ENCODE measurements at places on chromosomes 1 and 21.

GRCh38 chr21:15667010-15667409 lies 62.8 kb upstream of the USP25 start:
- no peak for DNase-seq

DNA sequence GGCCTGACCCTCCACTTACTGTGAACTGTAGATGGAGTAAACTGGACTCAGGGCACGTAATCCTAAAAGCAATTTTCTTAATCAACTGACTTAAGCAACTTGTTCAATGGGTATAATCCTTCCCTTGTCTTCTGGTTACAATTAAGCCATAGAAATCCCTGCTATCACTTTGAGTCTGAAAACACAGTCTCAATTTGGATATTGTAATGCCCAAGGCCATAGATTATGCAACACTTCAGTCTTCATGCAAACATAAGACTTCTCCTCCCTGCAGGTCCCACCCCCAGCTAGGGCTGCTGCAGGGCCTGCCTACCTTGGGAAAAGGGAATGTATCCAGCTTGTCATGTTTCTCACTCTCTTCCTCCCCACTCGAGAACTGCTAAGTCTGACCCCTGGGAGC lies 6.2 kb upstream of the SLC5A9 start:
- DNase-seq: no peak

DNA sequence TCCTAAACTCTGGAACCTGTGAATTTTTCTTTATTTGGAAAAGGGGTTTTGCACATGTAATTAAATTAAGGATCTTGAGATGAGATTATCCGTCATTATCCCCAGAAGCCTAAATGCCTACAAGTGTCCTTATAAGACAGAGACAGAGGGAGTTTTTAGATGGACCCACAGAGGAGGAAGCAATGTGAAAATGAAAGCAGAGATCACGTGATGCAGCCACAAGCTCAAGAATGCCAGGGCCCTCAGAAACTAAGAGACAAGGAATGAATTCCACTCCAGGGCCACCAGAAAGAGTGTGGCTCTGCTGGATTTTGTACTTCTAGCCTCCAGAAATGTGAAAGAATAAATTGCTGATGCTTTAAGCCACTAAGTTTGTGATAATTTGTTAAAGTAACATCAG lies 183.6 kb upstream of the UBE2U start:
- DNase-seq: no peak

DNA sequence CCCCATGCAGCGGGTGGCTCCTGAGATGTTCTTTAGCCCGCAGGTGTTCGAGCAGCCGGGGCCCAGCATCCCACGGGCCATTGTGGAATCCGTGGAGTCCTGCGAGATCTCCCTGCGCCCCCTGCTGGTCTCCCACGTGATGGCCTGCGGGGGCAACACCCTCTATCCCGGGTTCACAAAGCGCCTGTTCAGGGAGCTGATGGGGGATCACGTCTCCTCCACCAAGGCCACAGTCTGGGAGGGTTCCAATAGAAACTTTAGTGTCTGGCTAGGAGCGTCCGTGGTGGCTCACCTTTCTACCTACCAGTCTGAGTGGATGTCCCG lies 71.0 kb downstream of the ACTL8 start:
- DNase-seq: no peak

DNA sequence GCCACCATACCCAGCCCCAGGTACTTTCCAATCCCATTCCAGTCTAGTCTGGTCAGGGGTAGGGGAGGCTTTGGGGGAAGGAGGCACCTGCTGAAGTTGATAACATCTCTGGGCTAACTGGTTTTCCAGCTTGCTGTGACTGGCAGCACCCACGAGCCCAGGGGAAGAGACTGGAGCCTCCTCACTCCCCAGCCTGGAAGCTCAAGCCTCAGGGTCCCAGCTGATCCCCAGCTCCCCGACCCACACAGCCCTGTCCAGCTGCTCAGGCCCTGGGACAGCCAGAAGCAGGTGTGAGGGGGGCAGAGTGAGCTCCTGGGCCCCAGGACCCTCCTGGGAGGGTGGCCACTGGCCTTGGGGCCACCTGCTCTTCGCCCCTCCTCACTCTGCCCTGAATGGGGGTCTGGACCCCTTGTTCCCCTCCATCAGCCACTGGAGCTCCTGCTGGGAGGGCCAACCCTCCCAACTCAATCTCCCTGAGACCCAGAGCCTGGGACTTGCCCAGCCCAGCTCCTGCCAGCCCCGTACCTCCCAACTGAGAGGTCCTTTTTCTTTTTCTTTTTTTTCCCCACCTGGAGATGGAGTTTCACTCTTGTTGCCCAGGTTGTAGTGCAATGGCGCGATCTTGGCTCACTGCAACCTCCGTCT lies 23.5 kb upstream of the RNU1-4 start:
- no peak for DNase-seq

DNA sequence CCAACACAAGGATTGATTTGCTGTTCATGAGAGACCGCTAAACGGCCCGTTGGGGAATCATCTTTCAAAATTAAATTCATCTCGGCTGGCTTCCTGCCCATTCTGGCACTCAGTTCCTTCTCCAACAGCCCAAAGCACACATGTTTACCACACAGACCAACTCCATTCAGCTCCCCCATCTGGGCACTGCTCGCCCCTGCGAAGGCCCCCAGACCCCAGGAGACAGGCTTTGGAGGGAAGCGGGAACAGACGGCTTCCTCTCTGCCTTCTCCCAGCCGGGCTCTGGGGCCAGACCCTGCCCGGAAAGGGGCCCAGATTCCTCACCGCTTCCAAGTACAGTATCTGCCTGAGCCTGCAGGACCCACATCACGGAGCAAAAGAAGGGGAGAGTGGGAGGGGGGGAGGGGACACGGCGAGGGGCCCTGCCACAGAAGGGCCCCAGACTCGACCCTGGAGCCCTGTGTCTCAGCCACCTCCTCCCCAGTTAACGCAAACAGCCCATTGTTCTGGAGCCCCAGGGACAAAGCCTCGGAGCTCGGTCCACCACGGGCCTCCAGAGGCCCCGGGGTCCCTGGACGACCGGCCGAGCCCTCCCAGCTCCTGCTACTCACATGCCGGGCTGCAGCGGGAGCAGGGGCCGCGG lies 660 bp downstream of the MEGF6 start:
- DNase-seq: no peak

DNA sequence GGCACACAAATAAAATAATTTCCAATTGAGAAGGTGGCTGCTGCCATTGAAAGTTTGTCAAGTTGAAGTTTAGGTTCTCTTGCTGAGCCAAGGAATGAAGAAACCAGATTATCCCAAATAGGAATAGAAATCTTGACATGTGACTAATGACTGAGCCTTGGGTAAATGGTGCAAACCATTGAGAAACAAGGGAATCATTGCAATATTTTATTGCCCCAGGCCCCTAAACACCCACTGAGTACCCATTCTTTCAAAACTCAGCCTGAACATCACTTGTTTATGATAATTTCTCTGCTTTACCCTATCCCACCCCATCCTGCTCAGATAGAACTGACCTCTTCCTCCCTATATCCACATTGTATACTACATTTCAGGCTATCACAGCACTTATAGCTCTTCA lies 46.6 kb upstream of the VTCN1 start:
- DNase-seq: no peak

DNA sequence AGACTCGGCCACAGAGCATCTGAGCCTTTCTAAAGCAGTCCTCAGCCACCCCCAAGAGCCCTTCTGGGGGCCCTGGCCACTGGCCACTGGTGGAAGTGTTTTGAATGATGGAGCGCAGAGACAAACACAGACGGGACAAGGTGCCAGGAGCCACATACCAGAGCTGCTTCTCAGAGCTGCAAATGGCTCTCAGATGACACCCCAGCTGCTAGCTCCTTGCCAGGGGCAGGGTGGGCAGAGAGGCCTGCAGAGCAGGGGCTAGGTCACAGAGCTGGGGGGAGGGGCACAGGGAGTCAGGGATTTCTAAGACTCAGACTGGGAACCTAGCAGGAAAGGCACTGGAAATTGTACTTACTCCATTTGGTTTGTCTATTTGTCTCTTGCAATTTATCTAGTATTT lies 30.4 kb downstream of the KCNN3 start:
- no peak for DNase-seq

DNA sequence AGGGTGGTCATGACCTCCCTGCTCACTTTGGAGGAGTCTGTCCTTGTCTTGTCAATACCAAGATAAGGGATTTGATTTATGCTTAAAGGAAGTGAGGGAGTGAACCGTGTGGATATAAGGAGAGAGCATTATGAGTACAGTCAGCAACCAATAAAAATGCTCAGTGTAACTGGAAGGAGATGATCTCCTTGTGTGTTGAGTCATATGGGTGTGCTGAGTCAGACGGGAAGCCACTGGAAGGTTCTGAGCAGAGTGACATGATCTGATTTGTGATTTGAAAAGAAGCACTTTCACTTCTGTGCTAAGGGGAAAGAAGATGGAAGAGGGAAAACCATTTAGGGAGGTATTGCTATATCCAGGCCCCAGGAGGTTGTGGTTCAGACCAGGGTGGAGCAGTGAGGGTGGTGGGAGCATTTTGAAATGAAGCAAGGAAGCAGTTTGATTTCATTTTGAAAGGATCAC lies 2.5 kb upstream of the BCL10 start:
- DNase-seq: peak; percentile 68

- peak; percentile 84 for DNase-seq
These were observed 14.9 kb upstream of the IFNLR1 start for GRCh38 chr1:24201941-24202440.

- no peak for DNase-seq
These were observed 146.1 kb downstream of the SIPA1L2 start for GRCh38 chr1:232483826-232484225.

- DNase-seq: no peak
These were observed 29.8 kb downstream of the PYHIN1 start for GRCh38 chr1:158961178-158961577.

DNA sequence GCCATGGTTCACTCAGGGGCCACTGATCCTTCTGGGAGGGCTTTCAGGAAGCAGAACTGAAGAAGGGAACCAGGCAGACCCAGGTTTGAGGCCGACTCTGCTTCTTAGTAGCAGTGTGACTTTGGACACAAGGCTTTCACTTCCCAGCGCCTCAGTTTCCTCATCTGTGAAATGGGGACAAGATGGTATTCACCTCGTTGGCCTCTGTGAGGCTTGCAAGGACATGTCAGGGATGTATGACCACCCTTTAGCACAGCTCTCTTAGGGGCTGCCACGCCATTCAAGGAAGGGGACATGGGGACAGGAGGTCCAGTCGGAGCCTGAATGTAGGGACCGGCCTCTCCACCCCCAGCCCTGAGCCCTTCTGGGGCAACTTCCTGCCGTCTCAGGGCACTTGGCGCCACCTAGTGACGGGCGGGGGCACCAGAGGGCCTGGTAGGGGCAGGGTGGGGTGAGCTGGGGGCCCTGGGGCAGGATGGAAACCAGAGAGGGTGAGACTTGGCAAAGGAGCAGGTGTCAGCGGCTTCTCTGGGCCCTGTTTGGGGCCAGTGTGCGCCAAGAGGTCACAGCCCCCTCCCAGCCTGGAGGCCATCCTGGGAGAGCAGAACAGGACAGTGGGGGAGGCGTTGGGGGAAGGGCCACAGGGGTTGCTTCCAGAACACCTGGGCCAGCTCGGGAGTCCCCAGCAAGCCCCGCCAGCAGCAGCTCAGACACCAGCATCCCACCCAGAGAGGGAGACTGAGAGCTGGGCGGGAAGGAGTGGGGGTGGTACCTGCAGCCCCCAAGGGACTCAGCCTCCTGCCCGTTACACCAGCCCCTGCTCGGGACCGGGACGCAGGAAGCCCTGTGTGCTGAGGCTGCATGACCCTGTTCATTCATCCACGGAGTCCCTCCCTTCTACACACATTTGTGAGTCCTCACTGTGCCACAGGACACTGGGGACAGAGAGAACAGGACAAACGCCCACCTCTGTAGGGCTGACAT lies 102.5 kb upstream of the TARDBP start:
- no peak for DNase-seq

DNA sequence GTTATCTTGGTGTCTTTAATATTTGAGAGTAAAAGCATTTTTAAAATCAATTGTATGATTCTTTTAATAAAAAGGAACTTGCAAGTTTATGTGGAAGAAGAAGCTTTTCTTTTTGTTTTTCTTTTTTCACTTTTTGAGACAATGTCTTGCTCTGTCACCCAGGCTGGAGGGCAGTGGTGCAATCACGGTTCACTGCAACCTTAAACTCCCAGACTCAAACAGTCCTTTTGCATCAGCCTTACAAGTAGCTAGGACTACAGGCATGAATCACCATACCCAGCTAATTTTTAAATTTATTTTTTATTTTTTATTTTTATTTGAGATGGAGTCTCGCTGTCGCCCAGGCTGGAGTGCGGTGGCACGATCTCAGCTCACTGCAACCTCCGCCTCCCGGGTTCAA lies 34.1 kb downstream of the CMPK1 start:
- no peak for DNase-seq

DNA sequence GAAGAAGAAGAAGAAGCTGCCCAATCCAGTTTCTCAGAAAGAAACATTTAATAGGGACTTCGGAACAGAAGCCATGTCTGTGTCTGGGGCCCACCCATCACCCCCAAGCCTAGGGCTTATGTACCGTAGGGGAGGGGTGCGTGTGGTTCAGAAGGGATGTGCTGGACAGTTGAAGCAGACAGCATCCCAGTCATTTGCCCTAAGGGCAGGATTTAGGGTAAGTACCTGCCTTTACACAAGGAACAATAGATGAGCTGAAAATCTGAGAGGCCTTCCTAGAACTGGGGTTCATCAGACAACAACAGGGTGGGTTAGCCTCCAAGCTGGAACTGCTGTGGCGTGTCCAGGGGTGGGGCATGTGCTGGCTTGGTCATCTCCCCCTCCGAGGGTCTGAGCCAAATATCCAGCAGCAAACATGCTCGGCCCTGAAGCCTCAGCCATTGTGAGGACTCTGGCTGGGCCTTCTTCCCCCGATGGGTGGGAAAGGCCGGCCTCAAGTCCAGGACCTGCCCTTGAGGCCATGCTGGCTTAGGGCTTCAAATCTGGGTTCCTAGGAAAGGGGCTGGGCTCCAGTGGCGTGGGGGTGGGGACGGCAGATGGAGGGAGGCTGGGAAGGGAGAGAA lies 12.1 kb downstream of the CSTB start:
- DNase-seq: no peak

DNA sequence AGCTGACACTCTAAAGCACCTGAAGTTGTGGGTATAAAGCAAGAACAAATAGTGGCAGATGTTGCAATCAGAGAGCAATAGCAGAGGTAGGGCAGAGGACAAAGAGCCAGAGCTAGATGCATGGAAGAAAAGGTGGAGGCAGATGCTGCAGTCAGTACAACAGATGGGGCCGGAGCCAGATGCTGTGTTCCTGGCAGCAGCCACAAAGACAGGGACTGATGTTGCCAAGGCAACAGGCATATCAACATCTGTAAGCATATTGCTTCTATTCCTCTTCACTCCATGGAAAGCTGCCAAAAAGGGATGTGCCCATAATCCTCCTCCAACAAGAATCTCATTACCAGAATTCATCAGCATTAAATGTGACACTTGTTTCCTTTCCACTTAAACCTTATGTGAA lies 108.0 kb downstream of the TNNI3K start:
- no peak for DNase-seq
